ENCODE measurements at places on chromosomes 16 and 17.

DNA sequence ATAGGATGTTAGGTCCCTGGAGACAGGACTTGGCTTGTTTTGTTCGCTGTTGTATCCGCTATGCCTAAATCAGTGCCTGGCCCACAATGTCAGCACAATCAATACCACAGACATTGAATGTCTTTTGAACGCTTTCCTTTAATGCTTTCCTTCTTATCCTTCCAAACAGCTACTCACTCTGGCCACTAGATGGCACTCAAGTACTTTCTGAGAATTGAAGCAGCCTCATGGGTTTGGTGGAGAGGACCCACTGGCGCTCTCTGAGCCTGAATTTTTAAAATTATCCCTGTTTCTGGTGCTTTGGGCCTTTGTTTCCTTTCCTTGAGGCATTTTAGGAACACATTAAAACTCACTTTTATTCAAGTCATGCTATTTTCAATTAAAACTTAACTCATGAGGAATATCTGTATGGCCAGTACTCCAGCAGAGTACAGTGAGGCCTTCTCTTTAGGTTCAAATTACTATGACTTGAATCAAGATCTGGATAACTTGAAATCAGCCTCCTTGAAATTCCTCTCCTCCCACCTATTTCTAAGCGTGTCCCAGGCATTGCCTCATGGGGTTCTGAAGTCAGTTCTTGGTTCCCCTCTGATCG, 3.2 kb upstream of the NLRP1 start:
- ATAC-seq = no peak

- ATAC-seq = no peak
Measured at GRCh38 chr16:46808997-46809396, 22.0 kb downstream of the C16orf87 start.

- peak; percentile 61 for ATAC-seq
Measured at GRCh38 chr16:66598111-66598510, 6.4 kb upstream of the CMTM3 start.

- peak; percentile 65 for ATAC-seq
Measured at GRCh38 chr17:39863918-39864746, at the start of gene IKZF3. TSS of gene IKZF3 (minus strand) at chr17:39864312. CDS start at chr17:39864126, 186 bp downstream.

- no peak for ATAC-seq
Measured at GRCh38 chr16:30541502-30542329, 7.1 kb upstream of the ZNF747 start.

DNA sequence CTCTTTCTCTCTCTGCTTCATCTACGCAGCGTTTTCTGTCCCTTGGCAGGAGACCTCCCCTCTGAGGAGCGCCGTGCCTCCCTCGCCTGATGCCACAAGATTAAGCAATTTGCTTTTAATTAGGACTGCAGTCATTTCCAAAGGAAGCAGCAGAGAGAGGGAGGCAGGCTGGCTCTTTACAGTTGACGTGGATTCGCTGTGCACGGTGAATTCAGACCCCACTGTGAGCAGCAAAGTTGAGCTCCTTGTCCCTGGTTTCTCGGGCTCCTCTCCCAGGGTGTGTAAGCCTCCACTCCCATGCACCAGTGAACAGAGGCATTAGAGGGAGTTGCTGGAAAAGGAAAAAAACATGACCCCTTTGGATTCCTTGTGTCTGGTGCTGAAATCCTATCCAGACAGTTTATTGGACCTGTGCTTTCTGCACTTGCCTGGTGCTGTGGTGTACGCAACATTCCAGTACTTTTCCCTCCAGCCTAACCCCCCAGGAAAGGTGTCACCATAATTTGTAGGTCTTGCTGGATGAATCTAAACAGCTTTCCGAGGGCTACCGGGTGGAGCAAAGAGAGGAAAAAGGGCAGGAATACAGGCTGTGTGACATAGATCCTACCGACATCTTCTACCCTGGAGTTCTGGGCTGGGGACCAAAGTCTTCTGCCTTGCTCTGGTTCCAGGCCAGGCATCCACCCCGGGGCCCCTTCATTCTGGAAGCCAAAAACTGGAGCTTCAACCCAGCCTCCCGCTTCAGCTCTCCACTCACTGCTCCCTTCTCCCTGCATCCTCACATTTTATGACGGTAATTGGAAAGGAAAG, 171.0 kb downstream of the MAF start:
- no peak for ATAC-seq

- ATAC-seq = no peak
Measured at GRCh38 chr17:63601439-63602371, 1.0 kb downstream of the TACO1 start.

DNA sequence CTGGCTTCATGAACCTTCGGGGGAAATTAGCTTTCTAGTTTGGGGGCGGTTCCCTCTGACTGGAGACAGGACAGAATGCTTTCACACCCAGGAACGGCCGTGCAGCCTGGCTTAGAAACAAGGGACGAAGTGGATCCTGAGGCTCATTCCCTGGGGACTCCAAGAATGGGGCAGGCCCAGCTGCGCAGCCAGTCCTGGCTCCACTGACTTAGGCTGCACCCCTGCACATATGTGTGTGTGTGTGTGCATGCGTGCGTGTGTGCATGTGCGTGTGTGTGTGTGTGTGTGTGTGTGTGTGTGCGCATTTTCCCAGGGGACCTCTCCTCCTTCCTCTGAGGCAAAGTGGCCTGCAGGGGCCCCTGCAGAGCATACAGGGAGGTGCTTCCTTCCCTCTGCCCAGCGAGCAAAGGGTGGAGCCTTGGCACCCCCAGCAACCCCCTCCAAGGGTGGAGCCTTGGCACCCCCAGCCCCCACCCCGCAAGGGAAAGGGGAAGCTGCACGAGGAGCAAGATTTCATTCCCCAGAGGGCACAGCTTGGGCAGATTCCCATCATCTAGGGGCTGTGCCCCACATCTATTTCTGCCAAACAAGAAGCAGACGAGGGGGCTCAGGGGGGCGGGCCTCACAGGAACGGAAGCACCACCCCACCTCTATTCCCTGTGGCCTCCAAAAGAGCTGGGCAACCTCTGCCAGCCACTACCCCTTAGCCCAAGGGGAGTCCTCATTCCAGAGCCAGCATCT, 97.6 kb upstream of the CBX4 start:
- ATAC-seq = no peak

DNA sequence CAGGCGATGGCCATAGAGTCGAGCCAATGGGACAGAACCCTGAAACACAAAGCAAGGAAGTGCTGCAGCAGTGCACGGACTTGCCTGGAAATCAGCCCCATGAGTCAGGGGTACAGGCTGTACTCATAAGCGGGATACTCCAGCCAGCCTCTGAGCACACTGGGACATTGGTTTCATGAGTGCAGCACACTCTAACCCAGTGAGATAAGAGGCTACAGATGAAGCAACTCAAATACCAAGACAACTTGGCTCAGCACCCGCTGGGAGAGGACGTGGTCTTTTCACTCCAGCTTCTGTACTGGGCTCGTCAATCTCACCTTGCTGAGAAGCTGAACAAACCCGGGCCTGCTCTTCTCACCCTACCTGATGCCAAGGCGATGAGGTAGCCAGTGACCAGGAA, 98.2 kb downstream of the AXIN2 start:
- ATAC-seq = no peak

DNA sequence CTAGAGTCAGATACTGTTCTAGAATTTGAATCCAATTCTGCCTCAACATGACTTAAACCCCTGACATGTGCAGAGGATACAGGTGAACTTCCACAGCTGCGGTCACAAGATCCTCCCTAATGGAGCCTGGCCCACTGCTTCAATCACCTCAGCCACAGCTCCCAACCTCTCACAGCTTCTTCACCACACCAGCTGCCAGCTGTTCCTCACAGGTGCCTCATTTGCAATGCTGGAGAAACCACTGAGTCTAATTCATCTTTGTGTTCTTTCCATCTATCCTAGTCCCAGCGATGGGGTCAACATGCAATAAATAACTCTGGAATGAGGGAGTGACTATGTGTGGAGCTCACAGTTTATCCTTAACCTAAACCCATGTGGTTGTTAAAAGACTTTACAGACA, 72.0 kb upstream of the MAF start:
- ATAC-seq = no peak

DNA sequence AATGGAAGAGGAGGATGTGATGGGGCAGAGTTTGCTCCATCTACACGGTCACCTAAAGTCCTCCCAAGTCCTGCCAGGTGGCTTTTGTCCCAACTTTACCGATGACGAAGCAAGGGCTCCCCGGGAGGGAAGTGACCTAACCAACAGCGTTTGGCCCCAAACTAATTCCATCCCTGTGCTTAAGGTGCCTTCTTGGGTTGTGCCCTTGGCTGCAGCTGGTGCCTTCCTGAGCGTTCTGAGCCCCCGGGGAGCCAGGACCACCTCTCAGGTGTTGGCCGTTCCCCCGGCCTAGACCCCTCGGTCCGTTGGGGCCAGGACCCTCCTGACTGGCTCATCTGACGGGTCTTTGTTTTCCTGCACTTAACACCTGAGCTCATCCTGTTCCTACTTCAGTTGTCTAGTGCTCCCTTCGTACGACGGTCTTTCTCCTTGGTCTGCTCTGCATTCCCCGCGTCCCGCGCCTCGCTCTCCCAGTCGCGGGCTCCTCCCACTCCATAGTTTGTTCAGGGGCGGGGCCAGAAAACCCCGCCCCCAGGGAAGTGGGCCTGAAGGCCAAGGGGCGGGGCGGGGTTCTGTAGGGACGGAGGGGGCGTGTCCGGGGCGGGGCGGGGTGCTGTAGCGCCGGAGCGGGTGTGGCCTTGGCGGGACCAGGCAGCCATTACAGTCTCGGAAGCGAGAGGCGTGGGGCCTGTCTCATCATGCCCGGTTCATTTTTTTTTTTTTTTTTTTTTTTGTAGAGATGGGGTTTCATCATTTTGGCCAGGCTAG, 822 bp upstream of the ZSCAN10 start:
- ATAC-seq = peak; percentile 91

DNA sequence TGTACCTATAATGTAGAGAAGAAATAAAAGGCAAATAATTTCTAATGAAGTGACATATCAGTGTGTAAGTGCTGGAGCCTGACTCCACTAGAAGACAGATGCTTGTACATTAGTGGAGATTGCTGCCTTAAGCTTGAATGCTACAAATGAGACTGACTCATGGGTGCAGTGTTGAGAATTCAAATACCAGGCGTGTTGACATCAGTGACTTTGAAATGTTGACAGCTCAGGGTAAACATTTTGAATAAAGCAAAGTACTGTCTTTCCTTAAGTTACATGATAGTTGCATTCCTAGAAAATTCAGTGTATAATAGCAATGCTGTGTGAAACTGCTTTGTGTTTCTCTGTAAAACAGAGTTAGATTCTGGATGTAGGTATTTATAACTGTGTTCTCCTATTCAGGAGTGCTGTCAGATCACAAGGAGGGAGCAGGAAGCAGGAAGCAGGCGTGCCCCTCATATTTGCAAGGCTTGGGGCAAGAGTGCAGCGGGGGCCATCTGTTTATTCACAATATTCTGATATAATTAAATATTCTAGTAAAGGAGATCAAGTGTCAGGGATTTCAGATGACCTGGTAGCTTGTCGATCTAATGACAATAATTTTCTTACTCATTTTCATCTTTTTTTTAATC, 119.0 kb downstream of the SPECC1 start:
- no peak for ATAC-seq

- no peak for ATAC-seq
Measured at GRCh38 chr17:82845163-82845807, 5.5 kb upstream of the ZNF750 start.

DNA sequence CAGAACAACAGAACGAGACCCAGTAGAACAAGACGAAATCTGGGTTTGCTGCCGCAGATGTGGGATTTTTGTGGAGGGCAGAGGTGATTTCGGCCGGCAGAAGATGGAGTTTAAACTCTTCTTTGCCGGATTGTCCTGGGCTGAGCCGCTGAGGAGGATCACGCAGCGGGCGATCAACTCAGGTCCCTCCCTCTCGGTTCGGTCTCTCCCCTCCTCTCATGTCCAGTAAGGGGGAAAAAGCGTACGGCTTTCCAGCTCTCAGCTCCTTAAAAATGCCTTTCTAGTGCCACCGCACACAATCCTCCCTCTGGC, 2.5 kb downstream of the PHF12 start:
- no peak for ATAC-seq

DNA sequence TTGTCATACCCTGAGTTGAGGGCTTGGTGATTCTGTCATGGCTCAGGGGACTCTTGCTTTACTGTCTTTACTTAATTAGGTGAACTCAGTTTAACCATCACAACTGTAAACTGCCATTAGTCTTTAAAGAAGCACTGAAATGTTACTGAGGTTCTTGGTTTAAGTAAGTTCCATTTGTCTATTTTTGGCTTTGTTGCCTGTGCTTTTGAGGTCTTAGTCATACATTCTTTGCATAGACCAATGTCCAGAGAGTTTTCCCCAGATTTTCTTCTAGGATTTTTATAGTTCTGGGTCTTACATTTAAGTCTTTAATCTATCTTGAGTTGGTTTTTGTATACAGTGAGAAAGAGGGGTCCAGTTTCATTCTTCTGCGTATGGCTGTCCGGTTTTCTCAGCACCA, 137.5 kb downstream of the SOCS1 start:
- no peak for ATAC-seq

- ATAC-seq = no peak
Measured at GRCh38 chr16:68355447-68356248, 44.8 kb downstream of the PRMT7 start.

- no peak for ATAC-seq
Measured at GRCh38 chr16:75258807-75259141, 7.3 kb upstream of the BCAR1 start.

Measured in activated T-helper 17 cell treated with anti-CD3 and anti-CD28 coated beads, Interleukin-2, amount 50 U/mL, for 72 hours (primary cell).